ENCODE measurements at places on chromosomes 2 and 18. TPM values are rescaled to one million over a fixed set of nuclear protein-coding genes. Genes with fewer than 3 reads are reported as not detected.
A peak's percentile ranks its signal among the peaks of the same experiment; 100 is the strongest.

GRCh38 chr18:80178935-80179818 lies 68.1 kb downstream of the PARD6G start:
- H3K27ac ChIP-seq: no peak overlapping the region
- no peak for DNase-seq
- H3K36me3 ChIP-seq: no peaks in the 10 kb centered on the region
- H3K27me3 ChIP-seq: no peaks in the 10 kb centered on the region
- peaks cover 10% of the 10 kb centered on the region for H3K4me1 ChIP-seq

DNA sequence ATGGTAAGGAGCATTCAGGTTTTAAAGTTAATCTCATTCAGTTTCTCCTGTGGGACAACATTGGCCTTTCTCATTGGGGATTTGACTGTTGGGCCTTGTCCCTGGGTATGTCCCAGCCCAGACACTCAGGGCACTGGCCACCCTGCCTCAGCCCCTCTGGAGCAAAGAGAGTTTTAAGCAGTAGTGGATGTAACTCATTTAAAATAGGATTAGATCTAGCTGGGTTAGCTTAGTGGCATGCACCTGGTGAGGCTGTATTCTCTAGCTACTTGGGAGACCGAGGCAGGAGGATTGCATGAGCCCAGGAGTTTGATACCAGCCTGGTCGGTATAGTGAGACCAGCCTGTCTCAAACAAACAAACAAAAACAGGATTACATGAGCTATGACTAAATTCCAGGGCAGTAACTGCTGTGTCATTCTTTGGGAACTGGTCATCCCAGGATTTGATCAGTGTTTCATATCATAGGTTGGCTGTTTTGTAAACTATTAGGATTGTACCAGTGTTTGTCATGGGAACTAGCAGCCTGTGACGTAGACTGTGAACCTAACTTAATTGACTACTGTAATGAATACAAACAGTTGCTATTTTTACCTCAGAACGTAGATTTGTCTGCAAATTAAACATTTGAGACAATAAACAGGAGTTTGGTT lies 12.5 kb downstream of the INPP4A start:
- H3K27me3 ChIP-seq: no peaks in the 10 kb centered on the region
- no peak overlapping the region for H3K4me3 ChIP-seq
- H3K4me1 ChIP-seq: peaks cover 39% of the 10 kb centered on the region
- H3K27ac ChIP-seq: peak overlapping the region; percentile 31
- H3K36me3 ChIP-seq: no peaks in the 10 kb centered on the region

ITPRID2 gene
- 53.1 TPM for total RNA-seq

EFR3B gene
- total RNA-seq: 4.5 TPM

TMEFF2 gene
- total RNA-seq: 0.37 TPM
